RWPE1 (cell line): ENCODE measurements at places on chromosomes 1 and 21.

DNA sequence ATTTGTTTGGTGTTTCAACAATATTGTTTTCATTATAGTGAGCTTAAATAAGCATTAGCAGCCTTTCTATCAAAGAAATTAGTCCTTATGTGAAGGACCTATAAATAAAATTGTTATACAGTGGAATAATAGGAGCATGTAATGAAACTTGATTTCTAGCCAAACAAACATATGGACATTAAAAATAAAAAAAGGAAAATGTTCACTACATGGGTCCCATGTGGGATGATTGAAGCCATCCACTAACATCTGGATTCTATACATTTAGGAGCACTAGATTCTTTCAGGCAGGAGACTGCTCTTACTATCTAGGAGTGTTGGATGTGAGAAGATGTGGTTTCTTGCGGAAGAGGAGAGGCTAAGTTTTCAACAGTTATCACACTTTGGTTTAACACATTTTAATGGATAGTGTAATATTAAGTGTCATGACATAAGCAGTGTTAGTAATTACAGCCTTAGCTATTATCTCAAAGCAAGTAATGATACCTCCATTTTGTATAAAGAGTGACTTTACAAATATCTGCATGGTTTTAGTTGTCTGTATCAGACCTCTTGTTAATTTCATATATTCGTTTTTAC lies 62.3 kb downstream of the LYPLAL1 start:
- no peak for DNase-seq

GRCh38 chr21:45539796-45540600 lies 2.2 kb downstream of the SLC19A1 start:
- no peak for DNase-seq

DNA sequence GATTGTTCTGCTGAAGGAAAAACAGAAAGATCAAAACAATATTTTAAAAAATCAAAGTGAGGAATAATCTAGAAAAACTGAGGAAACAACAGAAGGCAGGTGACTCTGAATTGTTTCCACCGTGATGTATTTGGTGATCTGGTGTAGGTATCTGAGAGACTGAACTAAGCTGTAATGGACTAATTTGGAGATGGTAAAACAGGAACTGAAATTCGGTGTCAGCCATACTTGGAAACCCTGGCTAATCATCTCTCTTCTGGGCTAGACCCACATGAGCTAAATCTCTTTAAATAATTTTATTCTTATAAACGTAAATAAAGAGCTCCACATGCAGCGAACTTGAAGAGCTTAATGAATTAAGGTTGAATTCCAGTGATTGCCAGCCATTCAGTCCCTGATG lies 1226.1 kb downstream of the NCAM2 start:
- DNase-seq = no peak

- no peak for DNase-seq
Observed at GRCh38 chr1:18481190-18481920, 625 bp downstream of the KLHDC7A start.

- DNase-seq = no peak
Observed at GRCh38 chr1:202247104-202247503, 53.5 kb downstream of the LGR6 start.

GRCh38 chr1:169925505-169926482 lies 32.1 kb upstream of the SCYL3 start:
- DNase-seq = no peak

DNA sequence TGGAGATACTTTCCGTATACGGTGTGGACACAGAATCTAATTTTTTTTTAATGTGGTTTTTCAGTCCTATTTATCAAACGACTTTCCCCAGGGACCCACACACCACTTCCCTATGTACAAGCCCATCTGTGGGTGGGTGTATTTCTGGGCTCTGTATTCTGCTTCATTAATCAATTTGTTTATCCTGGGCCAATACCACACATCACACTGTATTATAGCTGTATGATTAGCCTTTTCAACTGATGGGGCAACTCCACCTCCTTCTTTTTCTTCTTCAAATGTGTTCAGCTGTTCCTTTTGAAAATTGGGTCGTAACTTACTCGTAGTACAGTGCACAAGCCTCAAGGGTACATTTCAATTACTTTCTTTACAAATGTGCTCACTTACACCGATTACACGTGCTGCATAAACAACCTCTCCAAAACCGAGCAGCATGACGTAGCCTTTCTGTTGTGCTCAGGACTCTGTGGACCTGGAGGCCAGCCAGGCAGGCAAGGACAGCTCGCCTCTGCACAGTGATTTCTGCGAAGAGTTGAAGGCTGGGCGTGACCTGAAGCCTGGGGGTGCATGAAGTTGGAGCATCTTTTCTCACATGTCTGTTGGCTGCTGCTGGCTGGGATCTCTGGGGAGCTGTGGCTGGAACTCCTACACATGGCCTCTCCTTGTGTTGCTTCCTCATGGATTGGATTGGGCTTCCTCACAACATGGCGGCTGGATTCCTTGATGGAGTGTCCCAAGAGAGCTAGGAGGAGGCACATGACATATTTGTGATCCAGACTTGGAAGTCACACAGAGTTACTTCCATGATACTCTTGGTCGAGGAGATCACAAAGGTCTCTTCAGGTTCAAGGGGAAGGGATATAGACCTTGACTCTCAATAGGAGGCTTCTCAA lies 126.5 kb downstream of the CRYAA start:
- DNase-seq = no peak

- DNase-seq = no peak
Observed at GRCh38 chr1:234927312-234927970, 201.2 kb downstream of the TOMM20 start.

DNA sequence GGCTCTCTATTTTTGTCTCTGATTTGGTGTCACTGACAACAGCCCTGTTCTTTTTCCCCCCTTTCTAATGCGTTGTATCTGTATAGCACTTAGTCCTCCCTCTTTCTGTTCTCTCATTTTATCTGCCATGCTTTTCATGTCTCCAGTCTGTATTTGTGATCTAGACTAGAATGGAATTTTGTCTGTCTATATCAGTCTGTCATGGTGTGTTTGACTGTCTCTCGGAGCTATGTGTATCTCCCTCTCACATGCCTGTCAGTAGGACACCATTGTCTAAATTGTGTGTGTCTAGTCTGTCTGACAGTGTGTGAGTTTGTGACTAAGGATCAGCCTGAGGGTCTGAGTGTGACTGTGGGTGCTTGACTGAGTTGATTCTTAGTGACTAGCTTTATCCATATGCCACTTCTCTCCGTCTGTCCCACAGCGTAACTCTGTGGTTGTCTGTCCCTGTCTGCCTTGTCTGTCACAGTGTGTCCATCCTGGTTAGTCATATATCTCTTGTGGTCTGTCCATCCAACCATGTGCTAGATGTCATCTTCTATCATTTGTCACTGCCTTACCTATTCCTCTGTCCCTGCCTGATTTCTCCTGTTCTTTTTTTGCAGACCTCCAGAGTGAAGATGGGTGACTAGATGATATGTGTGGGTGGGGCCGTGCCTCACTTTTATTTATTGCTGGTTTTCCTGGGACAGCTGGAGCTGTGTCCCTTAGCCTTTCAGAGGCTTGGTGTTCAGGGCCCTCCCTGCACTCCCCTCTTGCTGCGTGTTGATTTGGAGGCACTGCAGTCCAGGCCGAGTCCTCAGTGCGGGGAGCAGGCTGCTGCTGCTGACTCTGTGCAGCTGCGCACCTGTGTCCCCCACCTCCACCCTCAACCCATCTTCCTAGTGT lies 1.4 kb upstream of the B4GALT2 start:
- DNase-seq = no peak

- DNase-seq = peak; percentile 51
Observed at GRCh38 chr1:180611016-180611930, 20.5 kb upstream of the XPR1 start.

GRCh38 chr1:51131185-51131584 lies 29.2 kb downstream of the C1orf185 start:
- DNase-seq = no peak

DNA sequence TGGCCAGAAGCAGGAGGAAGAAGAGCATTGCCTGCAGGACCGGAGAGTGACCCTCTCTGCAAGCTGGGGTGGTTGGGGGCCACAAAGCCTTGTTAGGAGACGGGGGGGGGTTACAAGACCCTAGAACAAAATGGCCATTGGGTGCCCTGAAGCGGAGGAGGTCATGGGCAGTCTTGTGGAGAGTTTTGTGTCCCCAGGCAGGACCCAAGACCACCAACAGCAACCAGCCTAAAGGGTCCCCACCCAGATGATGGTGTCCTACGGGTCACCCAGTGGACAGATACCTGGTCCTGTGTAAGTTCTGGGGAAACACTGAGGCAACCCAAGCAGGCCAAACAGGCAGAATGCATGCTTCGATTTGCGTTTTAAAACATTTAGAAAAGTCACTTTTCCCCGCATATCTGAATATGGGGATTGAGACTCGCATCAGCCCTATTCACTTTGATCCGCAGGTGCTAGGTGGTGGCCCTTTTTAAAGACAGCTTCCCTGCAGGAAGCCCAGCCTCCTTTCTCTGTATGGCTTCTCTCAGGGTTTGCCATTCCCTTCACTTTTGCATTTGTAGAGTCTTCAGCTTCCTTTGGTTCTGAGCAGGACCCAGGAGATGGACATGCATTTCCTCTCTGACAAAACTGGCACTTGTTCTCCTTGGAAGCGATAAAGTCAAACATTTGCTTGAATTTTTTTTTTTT lies 21.1 kb downstream of the GNG4 start:
- no peak for DNase-seq

DNA sequence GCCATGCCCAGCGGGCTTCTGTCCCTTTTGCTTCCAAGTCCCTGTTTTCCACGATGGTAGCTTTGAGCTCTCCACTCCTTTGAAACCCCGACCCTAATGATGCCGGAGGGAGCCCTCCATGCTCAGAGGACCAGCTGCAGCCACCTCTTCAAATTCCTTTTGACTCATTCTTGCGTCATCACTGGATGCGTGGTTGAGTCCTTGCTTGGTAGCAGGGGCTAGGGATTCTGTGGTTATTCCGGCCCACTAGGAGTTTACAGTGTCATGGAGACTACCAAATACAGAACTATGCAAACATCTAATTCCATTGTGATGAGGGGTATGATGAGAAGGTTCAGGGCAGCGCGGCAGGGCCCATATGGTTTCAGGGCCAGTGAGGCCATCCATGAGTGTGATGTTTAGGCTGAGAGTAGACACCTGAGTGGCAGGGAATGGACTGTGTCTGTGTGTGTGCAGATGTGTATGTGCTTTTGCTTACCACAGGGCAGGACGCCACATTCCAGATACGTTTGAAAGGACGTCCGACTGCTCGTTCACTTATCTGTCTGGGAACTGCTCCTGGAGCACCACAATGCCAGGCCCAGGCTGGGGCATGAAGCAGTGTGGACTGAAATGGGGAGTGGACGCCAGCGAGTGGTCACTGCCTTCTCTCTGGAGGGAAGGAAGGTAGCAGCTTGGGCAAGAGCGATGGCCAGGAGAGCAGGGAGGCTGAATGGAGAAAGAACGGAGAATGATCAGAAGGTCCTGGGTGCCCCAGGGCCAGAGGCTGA lies 30.4 kb upstream of the ZBTB21 start:
- DNase-seq = peak; percentile 96

DNA sequence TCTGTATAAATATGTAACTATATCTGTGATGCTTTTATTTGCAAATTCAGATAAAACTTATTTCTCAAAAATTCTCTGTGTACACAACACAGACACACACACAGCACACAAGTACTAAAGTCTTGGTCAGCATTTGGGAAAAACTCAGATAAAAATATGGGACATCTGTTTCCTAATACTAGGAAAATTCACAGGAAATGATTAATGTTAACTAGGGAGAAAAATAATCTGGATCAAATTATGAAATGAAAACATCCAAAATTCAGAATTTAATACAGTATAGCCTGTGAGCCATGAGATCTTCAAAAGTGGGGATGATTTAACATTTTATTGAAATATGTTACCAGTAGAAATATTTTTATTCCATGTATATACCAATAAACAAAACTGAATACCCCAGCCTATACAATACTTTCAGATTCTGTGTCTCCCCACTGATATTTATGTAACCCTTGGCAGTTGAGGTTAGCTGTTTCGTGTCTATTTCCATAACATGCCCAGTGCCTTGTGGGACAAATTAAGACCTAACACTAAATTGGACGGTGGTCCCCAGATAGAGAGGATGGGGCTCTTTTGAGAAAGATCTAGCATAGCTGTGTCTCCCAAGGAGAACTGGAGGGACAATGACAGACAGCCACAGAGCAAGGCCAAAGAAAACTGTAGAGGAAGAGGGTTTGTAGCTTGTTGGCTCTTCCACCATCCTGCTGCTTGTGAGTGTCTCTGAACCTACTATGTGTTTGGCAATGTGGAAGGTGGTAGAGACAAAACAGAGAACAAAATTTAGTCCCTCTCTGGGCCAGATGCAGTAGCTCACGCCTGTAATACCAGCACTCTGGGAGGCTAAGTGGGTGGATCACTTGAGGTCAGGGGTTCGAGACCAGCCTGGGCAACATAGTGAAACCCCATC lies 47.2 kb downstream of the GNG12 start:
- DNase-seq = no peak

DNA sequence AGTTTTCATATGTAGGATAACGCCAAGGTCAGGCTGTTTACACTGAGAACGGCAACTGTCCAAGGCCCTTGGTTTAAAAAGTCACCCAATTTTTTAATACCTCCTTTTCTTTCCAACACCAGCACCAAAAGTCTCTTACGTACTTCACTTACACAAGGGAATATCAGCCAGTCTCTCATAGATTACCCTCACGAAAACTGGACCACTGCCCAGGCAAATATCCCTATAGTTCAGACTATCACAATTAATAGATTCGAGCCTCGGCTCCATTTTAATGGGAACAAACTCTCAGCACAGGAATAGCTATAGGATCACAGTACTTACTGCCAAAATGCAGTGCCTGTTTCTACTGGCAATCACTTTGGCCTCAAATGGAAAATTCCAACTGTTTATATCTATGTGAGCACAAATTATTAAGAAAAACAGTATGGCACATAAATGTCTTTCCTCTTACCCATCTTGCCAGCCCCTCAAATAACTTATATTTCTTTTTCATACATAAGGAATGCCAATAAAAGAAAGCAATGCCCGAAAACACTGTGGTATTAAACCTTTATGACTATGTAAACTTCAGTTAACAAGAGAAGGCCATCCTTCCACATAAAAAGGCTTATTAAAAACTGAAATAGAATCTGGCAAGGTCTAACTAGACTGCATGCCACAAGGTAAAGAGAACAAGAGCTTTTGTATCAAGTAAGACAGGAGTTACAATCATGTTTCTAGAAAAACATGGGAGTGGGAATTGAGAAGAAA lies 97.8 kb downstream of the SLC45A1 start:
- no peak for DNase-seq

DNA sequence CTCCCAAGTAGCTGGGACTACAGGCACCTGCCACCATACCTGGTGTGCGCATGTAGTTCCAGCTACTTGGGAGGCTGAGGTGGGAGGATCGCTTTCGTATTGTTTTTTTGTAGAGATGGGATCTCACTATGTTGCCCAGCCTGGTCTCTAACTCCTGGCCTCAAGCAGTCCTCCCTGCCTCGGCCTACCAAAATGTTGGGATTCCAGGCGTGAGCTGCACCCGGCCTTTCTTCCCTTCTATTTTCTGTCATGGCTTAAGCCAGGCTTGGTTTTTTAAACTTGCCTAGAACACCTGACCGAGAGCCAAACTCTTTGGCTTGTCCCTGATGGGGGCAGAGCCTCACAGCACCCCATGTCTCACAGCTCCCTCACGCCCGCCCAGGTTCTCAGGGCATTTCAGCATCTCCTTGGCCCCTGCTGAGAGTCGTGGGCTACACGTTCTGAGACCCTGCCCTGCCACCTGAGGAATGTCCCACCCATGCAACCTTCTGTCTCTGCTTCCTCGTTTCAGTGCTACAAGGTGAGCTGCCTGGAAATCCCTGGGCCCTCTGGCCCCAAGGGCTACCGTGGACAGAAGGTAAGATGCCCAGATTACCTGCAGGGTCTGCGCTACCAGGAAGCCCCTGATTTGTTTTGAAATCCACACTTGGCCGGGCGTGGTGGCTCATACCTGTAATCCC lies 15.7 kb downstream of the COL6A2 start:
- DNase-seq = no peak
